ENCODE measurements at places on chromosomes 7 and 10.

DNA sequence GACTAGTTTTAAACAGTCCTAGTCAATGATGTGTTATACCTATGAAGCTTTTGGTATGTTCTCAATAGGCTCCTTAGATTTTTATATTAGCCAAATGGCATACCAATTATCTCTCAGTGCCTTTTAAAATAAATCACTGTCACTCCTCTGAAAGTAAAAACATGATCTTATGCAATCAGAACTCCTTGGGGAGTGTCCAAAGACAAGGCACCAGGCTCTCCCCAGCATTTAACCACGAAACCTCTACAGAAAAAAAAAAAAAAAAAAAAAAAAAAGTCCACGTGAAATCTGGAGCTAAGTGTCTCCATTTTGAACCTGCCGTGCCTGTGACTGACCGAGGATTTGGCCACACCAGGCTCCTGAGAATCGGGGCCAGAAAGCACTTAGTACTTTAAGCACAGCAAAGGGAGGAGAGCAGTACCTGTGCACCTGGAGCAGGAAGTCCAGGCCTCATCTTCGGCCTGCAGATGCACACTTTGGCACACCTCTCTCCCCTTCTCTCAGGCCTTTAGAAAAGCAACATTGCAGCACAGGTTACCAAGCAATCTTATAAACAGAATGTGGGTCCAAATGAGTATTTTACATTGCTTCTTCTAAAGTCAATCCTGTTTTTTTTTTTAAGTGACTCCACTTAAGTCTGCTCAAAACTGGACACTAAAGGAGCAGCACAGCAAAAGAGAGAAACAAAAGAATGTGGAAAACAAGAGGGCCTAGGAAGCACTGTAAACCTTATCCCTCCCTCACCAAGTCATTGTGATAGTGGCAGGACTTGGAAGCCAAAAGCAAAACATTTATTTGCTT is 1.5 kb downstream of the FAM13C start:
- no peak for DNase-seq

GRCh38 chr10:21166557-21167287 is 269.6 kb upstream of the NEBL start:
- no peak for DNase-seq

- no peak for DNase-seq
These were observed 105.0 kb upstream of the NANOS1 start for GRCh38 chr10:118924493-118924892.

DNA sequence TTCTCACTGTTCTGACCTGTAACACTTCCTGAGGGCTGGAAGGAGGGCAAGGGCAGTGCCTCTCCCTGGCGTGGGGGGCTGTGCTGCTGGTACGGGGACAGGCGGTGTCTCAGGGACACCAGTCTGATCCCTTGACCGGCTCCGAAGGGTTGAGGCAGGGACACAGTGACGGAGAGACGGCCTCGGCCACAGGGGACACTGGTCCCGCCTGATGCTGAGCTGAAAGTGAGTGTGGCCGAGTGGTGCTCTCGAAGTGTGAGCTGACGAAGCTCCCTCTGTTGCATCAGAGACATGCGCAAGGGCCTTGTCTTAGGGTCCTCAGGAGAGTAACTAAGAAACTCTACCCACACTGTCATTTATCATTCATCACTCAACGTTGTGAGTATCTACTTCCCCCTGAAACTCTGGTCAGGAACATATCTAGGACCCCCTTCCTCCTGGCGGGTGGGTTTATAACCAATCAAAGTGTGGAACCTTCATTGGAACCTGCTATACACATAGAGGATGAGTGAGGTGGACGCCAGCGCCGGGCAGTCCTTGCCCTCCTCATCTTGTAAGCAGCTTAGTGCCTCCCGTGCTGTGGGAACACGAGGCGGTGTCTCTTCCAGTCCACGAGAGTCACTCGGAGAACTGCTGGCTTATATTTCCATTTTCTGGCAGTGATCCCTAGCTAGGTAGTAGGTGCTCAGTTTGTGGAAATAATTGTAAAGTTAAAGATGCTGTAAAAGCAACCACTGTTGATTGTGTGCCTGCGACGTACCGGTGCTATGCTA is 283.1 kb downstream of the DNAJB6 start:
- DNase-seq, result no peak

GRCh38 chr10:101062232-101063049 is 652 bp downstream of the KAZALD1 start:
- DNase-seq, result no peak

- no peak for DNase-seq
These were observed 97.1 kb downstream of the GALNT11 start for GRCh38 chr7:152122540-152122939.

DNA sequence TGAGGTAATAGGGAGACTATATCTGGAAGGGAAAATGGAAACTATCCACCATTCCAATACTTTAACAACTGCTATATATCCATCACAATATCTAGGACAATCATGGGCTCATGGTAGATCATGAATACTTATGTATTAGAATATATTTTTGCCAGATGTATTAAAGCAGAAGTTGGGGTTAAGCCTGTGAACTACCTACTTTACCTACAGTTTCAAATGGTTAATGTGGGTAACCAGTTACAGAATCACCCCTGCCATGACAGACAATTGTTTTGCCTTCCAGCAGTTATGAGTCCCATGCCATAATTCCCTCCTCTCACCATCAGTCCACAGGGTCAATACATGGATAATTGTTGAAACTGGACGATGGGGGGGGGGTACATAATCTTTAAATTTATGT is 29.9 kb upstream of the RAPGEF5 start:
- no peak for DNase-seq

DNA sequence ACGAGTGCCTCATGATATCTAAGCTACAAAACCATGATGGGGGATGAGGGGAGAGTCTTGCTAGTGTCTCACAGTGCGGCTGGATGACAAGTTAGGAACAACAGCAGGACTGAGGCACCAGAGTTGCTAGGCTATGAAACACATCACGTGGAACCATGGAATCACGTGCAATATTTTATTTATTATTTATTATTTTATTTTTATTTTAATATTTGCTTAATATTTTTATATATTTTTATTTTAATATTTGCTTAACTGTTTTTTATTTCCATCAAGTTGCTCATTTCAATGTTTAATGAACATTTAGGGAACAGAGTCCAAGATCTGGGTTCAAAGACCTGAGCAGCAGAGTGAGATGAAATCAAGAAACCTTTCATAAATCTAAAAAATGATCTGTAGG is 614.6 kb downstream of the CNTNAP2 start:
- DNase-seq, result no peak

DNA sequence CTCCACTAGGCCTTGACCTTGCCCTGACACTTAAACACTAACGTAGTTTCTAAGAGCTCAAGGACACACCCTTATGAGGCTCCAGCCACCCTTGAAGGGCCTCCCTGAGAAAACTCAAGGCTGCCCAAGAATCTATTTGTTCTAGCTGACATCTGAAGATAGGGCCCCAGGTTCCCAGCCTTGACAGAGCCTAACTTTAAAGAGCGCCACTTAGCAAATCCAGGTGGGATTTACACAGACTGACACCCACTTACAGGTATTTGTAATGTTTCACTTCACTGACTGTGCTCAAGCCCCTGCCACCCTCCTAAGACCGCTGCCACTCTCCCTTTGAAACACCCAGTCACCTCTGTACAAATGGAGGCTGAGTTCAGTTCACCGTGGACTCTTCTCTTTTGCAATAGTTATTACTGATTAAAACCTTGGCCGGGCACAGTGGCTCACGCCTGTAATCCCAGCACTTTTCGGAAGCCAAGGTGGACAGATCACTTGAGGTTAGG is 90.4 kb downstream of the SVOPL start:
- no peak for DNase-seq

DNA sequence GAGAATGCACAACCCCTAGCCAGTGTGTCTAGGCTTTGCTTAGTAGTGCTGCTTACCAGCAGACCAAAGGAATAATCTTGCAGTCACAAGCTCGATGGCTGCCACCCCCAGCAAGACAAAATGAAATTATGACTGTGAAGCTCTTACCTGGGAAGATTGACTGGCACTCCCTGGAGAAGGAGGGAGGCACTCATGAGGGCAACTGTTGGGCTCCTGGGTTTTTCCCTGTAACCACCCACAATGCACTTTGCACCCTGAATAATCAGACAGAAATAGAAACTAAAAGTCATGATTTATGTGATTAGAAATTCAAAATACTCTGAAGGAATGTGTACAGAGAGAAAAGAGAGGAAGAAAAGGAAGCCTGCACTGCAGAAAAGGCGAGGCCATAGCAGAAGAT is 144.3 kb upstream of the DGKB start:
- DNase-seq, result no peak

DNA sequence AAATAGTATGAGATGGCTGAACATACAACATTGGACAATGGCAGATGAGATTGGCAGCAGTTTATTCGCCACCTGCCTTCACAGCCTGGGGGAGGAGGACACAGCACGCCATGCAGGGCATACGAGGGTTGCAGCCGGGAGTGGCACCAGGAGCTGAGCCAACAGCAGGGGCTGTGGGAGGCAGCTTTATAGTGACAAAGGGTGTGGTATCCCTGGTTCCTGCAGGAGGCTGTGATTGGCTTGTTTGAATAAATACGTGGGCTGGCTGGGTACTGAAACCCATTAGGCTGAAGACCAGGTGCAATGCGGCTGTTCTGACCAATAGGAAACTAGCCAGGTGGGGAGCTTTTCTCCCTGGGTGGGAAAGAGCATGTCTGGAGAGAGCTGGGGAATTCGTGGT is 68.9 kb upstream of the LEP start:
- no peak for DNase-seq

Data from activated CD8-positive, alpha-beta memory T cell treated with anti-CD3 and anti-CD28 coated beads for 48 hours (primary cell).